ENCODE measurements at places on chromosomes 12 and 14.

DNA sequence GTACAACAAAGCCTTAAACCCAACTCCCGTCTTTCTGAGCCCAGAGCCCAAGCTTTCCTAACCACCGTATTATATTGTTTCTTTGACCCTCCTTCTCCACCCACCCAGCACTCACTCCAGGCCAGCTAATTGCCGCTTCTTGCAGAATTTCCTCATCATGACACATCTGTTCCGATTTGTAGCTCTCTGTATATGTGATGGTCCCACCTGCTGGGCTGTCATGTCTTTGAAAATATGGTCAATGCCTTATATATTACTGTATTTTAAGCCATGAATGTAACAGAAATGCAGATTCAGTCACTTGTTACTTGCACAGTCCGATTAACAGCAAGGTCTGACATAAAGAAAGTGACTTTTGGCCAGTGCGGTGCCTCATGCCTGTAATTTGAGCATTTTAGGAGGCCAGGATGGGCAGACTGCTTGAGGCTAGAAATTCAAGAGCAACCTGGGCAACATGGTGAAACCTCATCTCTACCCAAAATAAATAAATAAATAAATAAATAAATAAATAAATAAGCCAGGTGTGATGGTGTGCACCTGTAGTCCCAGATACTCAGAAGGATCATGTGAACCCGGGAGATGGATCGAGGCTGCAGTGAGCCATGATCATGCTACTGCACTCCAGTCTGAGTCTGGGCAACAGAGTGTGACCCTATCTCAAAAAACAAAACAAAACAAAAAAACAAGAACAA lies 359.8 kb downstream of the ATP23 start:
- DNase-seq: no peak

DNA sequence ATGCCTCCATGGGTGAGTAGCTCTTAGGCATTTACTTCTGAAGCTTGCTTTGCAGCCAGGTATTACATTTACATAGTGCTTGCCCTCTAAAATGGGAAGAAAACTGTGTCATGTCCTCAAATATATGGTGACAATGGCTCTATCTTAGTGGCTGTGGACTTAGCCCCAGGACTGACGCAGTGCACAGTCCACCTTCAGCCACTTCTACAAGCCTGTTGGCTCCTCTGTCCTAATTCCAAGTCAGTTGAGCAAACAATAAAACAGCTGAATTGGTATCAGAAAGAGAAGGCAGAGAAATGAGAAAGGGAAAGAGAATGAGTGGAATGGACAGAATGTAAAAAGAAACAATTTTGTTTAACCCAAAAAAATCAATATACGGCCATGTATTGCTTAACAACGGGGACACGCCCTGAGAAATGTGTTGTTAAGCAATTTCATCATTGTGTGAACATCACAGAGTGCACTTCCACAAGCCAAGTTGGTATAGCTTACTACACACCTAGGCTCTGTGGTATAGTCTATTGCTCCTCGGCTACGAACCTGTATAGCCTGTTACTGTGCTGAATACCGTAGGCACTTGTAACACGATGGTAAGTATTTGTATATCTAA lies 93.5 kb downstream of the GRIN2B start:
- DNase-seq: no peak

- DNase-seq: no peak
Observed at GRCh38 chr14:106790189-106791036, 1264.0 kb downstream of the TMEM121 start.

DNA sequence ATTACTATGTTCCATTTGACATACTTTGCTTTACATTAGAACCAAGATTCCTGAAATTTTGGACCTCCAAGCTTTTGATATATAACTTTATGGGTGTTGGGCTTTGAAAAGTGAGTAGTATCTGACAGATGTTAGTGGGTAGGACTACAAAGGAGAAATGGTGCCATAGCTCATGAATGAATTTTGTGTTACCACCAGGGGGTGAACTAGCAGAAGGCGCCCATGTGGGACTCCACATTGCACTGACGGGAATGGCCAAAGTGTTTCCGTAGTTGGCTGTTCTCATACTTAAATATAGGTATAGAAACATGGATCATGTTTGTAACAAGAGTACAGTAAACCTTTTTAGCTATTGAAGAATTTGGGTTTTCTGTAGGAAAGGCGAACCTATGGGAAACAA lies 337.5 kb downstream of the FLRT2 start:
- no peak for DNase-seq

DNA sequence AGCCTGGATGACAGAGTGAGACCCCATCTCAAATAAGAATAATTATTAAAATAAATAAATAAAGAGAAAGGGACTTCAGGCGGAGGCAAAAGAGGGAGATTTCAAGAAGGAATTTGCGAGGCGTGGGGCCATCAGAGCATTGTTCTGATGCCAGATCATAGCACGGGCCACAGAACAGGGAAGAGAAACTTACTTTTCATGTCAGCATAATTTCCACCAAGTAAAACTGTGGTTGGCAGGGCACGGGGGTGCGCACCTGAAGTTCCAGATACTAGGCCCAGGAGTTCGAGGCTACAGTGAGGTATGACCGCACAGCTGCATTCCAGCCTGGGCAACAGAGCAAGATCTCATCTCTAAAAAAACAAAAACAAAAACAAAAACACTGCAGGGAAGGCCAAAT lies 11.0 kb upstream of the PLBD1 start:
- DNase-seq: no peak

DNA sequence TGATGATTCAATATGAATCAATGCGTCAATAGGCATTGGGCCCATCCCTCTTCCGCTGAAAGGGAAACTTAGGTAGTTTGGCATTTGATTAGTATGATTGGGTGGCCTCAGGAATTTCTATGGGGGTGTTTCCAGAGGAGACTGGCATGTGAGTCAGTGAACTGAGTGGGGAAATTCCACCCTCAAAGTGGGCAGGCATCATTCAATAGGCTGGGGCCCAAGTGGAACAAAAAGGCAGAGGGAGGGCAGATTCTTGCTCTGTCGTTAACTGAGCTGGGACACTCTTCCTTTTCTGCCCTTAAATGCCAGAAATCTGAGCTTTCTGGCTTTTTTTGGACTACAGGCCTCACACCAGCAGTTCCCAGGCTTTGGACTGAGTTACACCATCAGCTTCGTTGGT lies 373.5 kb downstream of the RPS29 start:
- DNase-seq: no peak

GRCh38 chr12:49939707-49940106 lies 10.8 kb upstream of the AQP2 start:
- no peak for DNase-seq

DNA sequence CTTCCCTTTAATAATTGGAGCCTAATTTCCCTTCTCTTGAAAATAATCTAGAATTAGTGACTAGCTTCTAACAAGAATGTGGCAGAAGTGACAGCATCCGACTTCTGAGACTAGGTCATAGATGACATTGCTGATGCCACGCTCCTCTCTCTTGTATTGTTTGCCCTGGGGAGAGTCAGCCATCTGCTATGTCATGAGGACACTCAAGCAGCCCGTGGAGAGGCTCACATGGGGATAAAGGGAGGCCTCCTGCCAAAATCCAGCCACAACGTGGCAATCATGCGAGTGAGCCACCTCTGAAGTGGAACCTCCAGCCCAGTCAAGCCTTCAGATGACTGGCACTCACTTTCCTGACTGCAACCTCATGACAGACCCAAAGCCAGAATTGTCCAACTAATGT lies 54.2 kb upstream of the LRRK2 start:
- no peak for DNase-seq

DNA sequence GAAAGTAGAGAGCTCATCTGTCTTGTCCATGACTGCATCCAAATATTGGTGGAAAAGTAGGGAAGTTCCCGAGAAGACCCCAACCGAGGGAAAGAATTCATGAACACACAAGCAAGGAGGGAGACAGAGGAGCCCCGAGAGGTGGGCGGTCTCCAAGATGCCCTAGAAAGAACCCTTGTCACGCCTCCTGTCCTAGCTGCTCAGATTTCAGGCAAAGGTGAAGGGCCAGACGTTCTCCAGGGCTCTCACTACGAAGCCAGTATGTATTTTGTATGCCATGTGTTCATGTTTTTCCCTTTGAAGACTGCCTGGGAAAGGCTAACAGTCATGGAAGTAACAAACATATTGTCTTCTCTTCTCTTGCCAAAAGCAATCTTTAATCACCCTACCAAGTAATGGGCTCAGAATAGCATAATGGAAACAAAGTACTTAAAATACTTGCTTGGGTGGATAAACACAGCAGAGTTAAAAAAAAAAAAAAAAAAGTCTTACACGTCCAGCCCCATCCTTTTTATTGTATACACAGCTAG lies 99.2 kb upstream of the TBX3 start:
- no peak for DNase-seq

- no peak for DNase-seq
Observed at GRCh38 chr12:105858981-105859710, 279.6 kb downstream of the NUAK1 start.

- DNase-seq: no peak
Observed at GRCh38 chr12:26534071-26534470, 298.9 kb downstream of the ITPR2 start.

GRCh38 chr12:120010661-120011230 lies 21.7 kb downstream of the BICDL1 start:
- DNase-seq: no peak

GRCh38 chr14:68932231-68932630 lies 46.9 kb downstream of the ACTN1 start:
- no peak for DNase-seq

GRCh38 chr14:51860825-51861499 lies 550 bp downstream of the GNG2 start:
- no peak for DNase-seq

DNA sequence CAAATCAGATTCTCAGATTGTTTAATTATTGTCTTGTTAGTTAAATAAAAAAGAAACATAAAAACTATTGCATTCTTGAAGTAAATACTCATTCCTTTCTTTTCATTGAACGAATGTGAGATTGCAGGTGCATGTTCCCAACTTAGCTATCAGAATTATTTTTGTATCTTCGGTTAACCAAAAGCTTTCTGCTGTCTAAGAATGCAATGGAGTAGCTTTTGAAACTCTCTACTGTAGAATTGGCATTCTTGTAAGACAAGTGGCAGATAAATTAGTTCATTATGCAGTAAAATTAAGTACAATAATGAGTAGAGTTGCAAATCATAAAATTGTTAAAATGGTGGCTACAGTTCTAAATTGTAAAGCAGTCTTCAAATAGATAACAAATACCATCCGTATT lies 298.1 kb downstream of the ACSS3 start:
- DNase-seq: no peak

- DNase-seq: peak; percentile 73
Observed at GRCh38 chr14:64303471-64303917, 9.3 kb upstream of the ESR2 start.

DNA sequence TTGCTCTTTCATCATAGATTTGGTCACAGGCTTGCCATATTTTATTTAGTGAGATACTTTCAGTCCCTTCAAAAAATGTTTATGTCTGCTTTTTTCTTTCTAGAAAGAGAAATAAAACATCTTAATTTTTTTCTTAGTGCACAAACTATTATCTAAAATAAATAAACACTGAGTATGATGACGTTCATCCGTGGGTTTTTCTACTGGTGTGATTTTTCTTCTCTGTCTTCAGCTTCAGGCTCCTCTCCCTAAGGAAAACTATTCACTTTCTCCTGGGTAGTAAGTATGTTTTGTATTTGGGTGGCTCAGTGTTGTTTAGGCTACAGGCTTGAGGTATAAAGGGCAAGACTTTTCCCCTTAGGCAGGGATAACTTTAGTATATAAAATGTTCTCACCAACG lies 154.7 kb downstream of the DACT1 start:
- no peak for DNase-seq

- DNase-seq: no peak
Observed at GRCh38 chr12:6766651-6767349, 637 bp downstream of the PTMS start.

- no peak for DNase-seq
Observed at GRCh38 chr12:107522692-107523477, 162.7 kb upstream of the PWP1 start.

DNA sequence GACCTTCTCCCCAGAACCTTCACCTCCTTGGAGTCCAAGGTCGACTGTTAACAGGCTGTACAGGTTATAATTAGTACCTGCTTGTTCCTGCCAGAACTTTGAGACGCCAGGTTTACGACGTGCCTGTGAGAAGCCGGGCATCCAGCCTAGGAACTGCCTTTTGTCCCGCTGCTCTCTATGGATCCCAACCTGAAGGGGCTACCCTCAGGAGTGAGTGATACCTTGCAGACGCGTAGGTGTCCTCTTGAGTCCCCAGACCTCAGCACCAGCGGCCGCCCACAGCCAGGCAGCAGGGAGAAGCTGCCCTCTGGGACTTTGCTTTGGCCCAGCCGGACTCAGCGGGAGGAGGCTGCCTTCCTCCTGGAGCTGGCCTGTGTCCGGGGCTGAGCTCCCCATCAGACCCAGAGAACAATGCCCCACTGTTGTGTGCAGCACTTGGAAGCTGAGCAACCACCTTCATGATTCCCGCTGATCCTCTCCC lies 16.2 kb downstream of the SYNE3 start:
- DNase-seq: no peak

- DNase-seq: no peak
Observed at GRCh38 chr12:46263140-46264016, 5.5 kb downstream of the SLC38A1 start.

DNA sequence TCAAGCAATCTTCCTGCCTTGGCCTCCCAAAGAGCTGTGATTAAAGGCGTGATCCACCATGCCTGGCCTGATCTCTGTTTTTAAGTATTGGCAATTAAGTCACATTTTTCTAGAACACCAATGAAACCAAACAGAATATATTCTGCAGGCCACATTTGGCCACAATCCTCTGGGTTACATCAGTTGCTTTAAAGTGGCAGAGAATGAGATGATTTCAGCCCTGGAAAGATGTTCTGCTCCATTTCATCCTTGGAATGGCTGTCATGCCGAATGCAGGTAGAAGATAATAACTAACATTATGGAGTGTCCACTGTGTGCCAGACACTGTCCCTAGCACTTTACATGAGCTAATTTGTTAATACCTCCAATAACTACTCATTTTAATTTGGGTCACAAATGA lies 154.4 kb downstream of the PTPN11 start:
- DNase-seq: no peak

DNA sequence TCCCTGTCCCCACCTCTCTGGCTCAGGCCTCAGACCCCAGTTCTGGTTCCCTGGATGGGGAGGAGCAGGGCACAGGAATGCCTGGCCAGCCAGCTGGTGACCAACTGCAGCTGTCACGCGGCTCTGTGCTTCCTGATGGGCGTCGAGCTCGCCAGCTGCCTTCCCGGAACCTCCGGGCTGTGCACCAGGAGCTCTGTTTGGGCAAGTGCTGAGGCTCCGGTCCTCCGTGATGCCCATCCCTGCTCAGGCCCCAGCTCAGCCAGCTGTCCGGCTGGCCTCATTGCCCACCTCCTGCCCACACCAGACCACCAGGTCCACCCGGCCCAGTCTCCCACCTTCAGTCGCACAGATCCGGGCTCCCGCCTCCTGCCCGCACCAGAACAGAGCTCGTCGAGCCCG lies 4.8 kb downstream of the IFFO1 start:
- DNase-seq: no peak

- no peak for DNase-seq
Observed at GRCh38 chr14:27739657-27740156, 1026.9 kb upstream of the FOXG1 start.

GRCh38 chr12:94560431-94561221 lies 89.7 kb downstream of the TMCC3 start:
- DNase-seq: no peak
